ENCODE measurements at places on chromosomes 16 and 17.

GRCh38 chr17:41730479-41730878, 4.0 kb downstream of the HAP1 start:
- DNase-seq, result no peak

- no peak for DNase-seq
Measured at GRCh38 chr17:9467518-9467917, 108.1 kb downstream of the STX8 start.

- no peak for DNase-seq
Measured at GRCh38 chr16:4372001-4372577, 441 bp downstream of the VASN start.

- no peak for DNase-seq
Measured at GRCh38 chr16:65731833-65732232, 610.0 kb upstream of the CDH11 start.

DNA sequence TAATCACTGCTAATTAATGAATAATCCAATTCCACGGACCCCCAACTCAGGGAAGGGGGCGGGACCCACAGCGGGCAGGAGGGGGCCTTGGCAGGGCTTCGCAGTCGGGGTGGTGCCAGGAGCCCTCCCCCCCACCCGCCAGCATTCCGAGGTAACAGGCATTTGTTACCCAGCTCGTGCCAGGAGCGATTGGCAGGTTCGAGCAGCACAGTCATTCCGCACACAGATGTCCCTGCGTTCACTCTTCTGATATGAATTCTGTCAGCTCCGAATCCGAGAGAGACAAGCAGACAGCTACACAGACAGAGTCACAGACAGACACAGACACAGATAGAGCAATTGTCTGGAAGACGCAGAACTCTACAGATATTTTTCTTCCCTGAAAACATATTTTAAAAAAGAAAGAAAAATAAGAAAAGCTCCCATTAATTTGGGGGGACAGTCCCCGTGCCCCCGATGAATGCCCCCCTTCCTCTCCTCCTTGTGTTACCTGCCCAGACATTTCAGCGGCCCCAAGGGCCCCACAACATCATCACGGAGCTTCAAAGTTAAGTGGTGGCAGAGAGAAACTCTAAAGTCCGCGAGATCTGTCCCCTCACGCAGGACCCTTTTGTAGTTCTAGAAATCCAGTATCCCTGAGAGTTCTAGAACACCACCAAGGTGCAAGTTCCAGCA, 10.2 kb downstream of the NEUROD2 start:
- DNase-seq, result no peak

- peak; percentile 4 for DNase-seq
Measured at GRCh38 chr16:89013111-89013510, 36.1 kb upstream of the CBFA2T3 start.

DNA sequence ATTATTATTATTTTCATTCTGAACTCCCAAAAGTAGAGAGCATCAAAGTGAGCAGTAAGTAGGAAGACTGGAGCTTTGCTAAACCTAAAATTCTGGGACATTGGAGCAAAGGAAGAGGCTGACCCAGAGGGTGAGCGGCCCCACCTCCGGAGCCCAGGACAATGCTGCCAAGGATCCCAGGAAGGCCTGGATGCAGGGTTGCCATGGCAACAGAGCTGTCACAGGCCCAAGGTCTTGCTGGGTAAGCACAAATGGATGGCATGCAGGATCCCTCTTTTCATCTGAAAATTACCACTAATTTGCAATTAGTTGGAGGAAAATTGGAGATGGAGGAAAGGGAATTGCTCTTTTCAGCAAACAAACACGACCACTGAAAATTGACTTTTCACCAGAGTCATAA, 457.9 kb upstream of the CDH5 start:
- no peak for DNase-seq

DNA sequence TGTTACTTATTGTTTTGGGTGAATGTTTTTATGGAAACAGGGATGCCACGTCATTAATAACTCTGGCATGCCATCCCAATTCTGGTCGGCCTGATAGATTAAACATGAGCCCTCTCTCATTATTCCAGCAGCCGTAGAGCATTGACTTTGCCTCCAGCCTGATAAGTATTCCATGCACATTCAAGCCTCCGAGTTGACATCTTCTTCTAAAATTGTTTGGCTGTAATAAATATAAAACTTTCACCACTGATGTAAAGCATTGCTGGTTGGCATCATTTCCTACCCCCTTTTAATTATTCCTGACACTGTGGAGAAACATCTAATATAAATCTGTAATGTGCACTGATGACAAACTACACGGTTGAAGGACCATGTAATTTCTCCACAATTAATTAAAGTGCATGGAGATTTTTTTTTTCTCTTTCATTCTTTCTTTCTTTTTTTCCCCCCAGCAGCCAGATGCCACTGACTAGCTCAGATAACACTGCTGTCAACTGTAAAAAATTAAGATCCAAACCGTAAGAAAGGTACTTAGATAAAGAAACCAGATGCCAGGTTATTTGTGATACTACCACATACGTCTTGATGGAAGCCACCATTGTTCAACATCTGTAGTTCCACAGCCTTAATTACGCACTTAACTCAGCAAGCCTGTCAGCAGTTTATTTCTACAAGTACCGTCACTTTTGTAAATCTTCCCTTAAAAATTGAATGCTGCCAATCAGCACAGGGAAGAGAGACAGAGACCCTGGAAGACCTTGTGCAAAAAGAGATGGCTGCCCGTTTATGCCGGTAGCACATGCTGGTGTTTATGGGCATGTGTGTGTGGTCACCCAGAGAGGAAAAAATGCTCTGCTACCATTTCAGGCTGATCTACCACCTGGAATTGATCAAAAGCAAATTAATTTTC, 237.7 kb downstream of the IRX3 start:
- no peak for DNase-seq

GRCh38 chr17:44623070-44623725, 33.1 kb upstream of the MEIOC start:
- no peak for DNase-seq

GRCh38 chr16:79997257-79997656, 396.7 kb upstream of the MAF start:
- no peak for DNase-seq

- no peak for DNase-seq
Measured at GRCh38 chr16:63618896-63619485, 1502.9 kb downstream of the CDH11 start.

- no peak for DNase-seq
Measured at GRCh38 chr17:1146561-1147265, 33.1 kb downstream of the ABR start.

DNA sequence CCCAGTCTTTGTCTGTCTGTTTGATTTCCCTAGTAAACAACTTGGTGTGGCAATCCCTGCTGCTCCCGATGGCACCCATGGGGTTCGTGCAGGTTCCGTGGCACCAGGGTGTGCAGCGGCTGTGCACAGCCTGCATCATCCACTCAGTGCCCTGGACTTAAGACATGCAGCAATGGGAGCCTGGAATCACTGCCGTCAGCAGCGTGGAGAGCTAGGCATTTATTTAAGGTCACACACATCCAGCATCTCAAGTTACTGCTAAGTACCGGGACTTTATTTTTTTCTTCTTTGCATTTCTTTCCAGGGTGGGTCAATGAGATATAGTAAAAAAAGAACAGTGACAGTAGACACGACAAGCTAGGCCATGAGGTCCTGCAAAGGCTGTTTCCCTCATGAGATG, 2.8 kb downstream of the DHRS7C start:
- no peak for DNase-seq

Measured in CD4-positive, alpha-beta T cell treated with Interleukin-15 for 1 hour (primary cell).